Mesothelial cell of epicardium (in vitro differentiated cells): ENCODE measurements at places on chromosomes 2 and 18. TPM values are rescaled to one million over a fixed set of nuclear protein-coding genes. Genes with fewer than 3 reads are reported as not detected.
A peak's percentile ranks its signal among the peaks of the same experiment; 100 is the strongest.

DNA sequence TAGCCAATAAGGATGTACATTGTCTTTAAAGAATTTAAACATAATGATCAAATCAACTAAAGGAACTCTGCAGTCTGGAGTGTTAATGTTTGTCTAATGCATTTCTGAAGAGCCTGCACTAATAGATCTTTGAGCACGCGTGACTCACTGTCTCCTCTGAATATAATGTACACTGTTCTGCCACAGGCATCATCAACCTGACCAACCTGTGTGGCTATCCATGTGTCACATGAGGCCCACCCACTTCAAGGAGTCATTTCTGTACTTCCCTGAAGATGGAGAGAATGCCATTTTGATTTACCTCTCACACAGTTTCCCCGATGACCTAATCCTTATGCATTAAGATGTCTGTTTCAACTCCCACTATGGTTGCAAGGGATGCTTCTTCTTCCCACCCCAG lies 434.0 kb upstream of the SPHKAP start:
- DNase-seq = no peak
- H3K27me3 ChIP-seq = peaks cover 1% of the 10 kb centered on the region
- H3K27ac ChIP-seq = no peak overlapping the region
- H3K4me1 ChIP-seq = no peaks in the 10 kb centered on the region
- no peak overlapping the region for H3K4me3 ChIP-seq

DNA sequence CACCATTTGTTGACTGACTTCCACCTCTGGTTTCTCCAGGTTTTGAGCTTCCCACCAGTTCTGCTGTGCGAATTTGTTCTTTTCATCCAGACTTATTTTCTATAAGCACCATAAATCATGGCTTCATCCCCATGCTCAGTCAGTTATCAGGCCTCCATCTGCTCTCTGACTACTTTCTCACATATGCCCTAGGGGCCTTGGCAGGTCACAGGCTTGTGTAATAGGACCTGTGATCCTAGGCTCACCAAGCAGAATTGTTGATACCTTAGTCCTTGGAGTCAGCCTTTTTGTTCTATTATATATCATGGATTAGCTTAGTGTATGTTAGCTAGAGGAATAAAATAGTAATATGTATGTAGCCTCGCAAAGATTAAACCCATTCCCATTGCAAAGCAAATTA lies 284.2 kb upstream of the TANK start:
- no peaks in the 10 kb centered on the region for H3K27me3 ChIP-seq
- DNase-seq = no peak
- H3K4me1 ChIP-seq = peaks cover 6% of the 10 kb centered on the region
- no peak overlapping the region for H3K27ac ChIP-seq

DNA sequence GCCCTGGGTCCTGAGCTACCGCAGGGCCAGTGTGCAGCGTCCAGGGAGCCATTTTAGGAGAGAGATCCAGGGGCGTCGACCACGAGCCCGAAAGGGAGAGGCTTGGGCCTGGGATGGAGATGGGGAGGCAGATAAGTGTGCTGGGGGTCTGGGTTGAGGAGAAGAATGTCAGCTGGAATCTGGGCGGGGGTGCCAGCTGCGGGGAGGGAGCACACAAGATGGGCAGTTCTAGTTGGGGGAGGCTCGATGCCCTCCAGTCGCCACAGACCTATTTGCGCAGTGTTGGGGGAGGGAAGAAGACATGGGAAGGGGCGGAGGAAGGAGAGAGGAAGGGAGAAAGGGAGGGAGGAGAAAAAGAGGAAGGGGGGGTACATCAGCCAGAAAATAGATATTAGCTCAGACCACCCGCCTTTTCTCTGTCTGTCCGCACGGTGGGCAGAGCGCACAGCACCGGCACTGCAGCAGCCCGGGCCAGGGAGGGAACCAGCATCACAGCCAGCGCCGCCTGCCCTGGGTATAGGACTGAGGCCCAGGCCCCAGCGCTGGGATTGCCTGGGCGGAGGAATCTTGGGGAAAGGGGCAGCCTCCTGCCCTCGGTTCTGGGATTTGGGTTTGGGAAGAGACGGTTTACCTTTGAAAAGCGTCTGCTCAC lies 1.9 kb upstream of the HOXD11 start:
- peaks cover 90% of the 10 kb centered on the region for H3K27me3 ChIP-seq
- H3K36me3 ChIP-seq = no peaks in the 10 kb centered on the region
- peaks cover 21% of the 10 kb centered on the region for H3K4me1 ChIP-seq
- H3K4me3 ChIP-seq = peak overlapping the region; percentile 59
- peak; percentile 40 for DNase-seq

- H3K4me1 ChIP-seq = no peaks in the 10 kb centered on the region
- no peak overlapping the region for H3K4me3 ChIP-seq
- no peaks in the 10 kb centered on the region for H3K27me3 ChIP-seq
- H3K27ac ChIP-seq = no peak overlapping the region
- DNase-seq = no peak
These were observed 18.7 kb upstream of the NEMP2 start for GRCh38 chr2:190553254-190553653.

- no peak overlapping the region for H3K4me3 ChIP-seq
- peaks cover 5% of the 10 kb centered on the region for H3K4me1 ChIP-seq
- H3K36me3 ChIP-seq = no peaks in the 10 kb centered on the region
- H3K27ac ChIP-seq = no peak overlapping the region
- DNase-seq = no peak
These were observed 1.8 kb downstream of the NEU2 start for GRCh38 chr2:233034091-233034882.

TSGA10 gene
- total RNA-seq = 10.5 to 11.3 TPM (median 11.3 TPM) in 3 replicates

GRCh38 chr2:11688222-11689069 lies 18.5 kb upstream of the NTSR2 start:
- DNase-seq = peak; percentile 86
- H3K4me3 ChIP-seq = peak overlapping the region; percentile 38
- H3K36me3 ChIP-seq = no peaks in the 10 kb centered on the region
- peaks cover 49% of the 10 kb centered on the region for H3K27me3 ChIP-seq
- peaks cover 13% of the 10 kb centered on the region for H3K4me1 ChIP-seq
- peak overlapping the region; percentile 32 for H3K27ac ChIP-seq

- no peaks in the 10 kb centered on the region for H3K4me1 ChIP-seq
- no peak for DNase-seq
- H3K4me3 ChIP-seq = no peak overlapping the region
- no peak overlapping the region for H3K27ac ChIP-seq
These were observed 34.6 kb upstream of the CAB39 start for GRCh38 chr2:230678018-230678417.

CCDC85A gene
- total RNA-seq = 1.8 to 2.2 TPM (median 1.9 TPM) in 3 replicates

CCBE1 gene
- total RNA-seq = 68.0 to 80.6 TPM (median 71.1 TPM) in 3 replicates

- no peaks in the 10 kb centered on the region for H3K36me3 ChIP-seq
- H3K4me3 ChIP-seq = no peak overlapping the region
- H3K4me1 ChIP-seq = no peaks in the 10 kb centered on the region
- H3K27me3 ChIP-seq = peaks cover 2% of the 10 kb centered on the region
- no peak for DNase-seq
These were observed 36.6 kb upstream of the NDUFV2 start for GRCh38 chr18:9065864-9066263.

DNA sequence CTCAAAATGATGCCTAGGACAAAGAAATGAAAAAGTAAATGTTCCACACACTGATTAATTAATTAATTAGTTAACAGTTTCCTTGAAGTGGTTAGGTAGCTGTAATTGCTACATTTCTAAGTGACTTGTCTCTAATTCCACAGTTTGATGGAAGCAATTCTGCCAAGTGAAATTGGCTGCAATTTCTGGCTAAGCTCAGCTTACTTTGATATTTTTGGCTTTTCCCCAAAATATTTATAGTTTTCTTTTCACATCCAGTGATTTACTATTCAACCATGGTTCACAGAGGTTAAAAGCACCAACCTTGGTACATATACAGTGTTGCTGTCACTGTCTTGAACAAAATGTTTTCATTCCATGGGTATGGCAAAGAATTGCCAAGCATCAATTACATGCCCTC lies 459.5 kb upstream of the CDH20 start:
- H3K4me3 ChIP-seq = no peak overlapping the region
- no peaks in the 10 kb centered on the region for H3K4me1 ChIP-seq
- peaks cover 27% of the 10 kb centered on the region for H3K27me3 ChIP-seq
- DNase-seq = no peak
- H3K27ac ChIP-seq = no peak overlapping the region

DNA sequence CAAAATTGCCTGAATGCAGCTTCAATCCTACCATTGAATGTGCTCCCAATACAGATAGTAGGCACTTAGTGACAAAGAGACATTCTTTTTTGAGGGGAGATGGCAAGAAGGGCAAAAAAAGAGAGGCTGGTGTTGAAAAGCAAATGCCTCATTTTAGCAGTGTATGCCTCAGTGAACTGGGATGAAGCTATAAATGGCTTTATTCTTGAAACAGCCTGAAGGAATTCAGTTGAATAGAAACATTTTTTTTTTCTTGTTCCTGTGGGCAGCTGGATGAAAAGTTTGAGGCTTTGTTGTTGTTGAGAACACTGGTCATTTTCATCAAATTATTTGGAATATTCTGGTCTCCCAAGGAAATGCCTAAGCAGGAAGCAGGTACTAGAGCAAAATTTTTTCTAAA lies 228.9 kb downstream of the RNF144A start:
- no peak overlapping the region for H3K4me3 ChIP-seq
- no peaks in the 10 kb centered on the region for H3K4me1 ChIP-seq
- DNase-seq = no peak
- peaks cover 4% of the 10 kb centered on the region for H3K36me3 ChIP-seq
- peaks cover 1% of the 10 kb centered on the region for H3K27me3 ChIP-seq

COL5A2 gene
- 438 to 472 TPM (median 459 TPM) in 3 replicates for total RNA-seq

GPR39 gene
- total RNA-seq = 0.07 to 0.47 TPM (median 0.31 TPM) in 3 replicates

GRCh38 chr2:173210270-173211196 lies 134.9 kb downstream of the MAP3K20 start:
- H3K27ac ChIP-seq = peak overlapping the region; percentile 73
- peaks cover 33% of the 10 kb centered on the region for H3K4me1 ChIP-seq
- H3K36me3 ChIP-seq = peaks cover 4% of the 10 kb centered on the region
- H3K27me3 ChIP-seq = no peaks in the 10 kb centered on the region

ACMSD gene
- not detected in 3 replicates for total RNA-seq

DNA sequence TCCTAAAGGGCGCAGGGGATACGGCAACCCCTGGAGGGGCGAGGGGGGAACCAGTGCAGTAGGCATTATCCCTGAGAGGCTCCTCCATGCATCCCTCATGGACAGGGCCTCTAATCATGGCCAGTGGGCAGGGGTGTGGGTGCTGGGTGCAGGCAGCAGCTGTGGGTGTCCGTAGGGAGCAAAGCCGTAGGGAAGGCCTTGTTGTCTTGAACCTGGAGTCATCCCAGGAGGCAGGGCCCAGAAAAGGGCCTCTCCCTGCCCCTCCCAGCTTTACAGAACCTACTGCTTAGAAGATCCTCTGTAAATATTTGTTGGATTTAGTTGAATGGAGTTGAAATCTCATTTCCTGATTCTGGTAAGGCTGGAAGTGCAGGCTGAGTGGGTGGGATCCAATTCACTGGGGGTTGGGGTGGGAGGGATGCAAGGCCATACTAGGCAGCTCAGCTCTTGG lies 207.0 kb upstream of the HAAO start:
- H3K27me3 ChIP-seq = no peaks in the 10 kb centered on the region
- H3K4me3 ChIP-seq = no peak overlapping the region
- no peaks in the 10 kb centered on the region for H3K36me3 ChIP-seq
- DNase-seq = no peak
- peaks cover under 1% of the 10 kb centered on the region for H3K4me1 ChIP-seq
- no peak overlapping the region for H3K27ac ChIP-seq

- H3K27me3 ChIP-seq = no peaks in the 10 kb centered on the region
- H3K27ac ChIP-seq = peak overlapping the region; percentile 100
- peaks cover 10% of the 10 kb centered on the region for H3K36me3 ChIP-seq
- peak; percentile 11 for DNase-seq
These were observed 153.7 kb downstream of the DDX1 start for GRCh38 chr2:15745350-15745749.

LYPD6B gene
- total RNA-seq = 27.2 to 30.6 TPM (median 28.8 TPM) in 3 replicates

NOL4 gene
- 1.4 to 2.6 TPM (median 2.6 TPM) in 3 replicates for total RNA-seq

DNA sequence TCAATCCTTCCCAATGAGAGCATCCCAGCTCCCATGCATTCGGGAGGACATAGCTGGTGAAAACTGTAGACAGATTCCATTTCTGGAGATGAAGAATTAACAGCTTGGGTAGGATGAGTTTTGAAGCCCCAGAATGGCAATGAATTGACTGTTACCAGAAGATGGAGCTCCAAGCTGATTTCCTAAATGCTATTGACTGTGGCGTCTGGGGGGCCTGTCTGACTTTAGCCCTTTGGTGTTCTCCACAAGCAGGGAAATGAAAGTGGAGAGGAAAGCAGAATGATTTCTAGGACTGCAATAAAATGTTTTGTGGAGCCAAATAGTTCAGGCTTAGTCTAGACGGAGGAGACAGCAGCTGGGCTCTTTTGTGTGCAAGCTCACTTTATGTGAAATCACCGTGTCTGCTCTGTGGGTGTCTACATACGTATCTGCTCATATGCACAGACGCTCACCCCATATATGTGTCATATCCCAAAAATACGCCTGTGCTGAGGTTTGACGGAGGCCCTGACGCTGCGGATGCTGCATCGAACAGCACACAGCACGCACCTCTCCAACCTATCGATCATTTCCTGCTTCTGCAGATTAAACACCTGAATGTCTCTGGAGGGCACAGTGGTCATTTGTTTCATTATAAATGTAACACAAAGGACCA lies 166.4 kb upstream of the PXDN start:
- no peak for DNase-seq
- H3K36me3 ChIP-seq = no peaks in the 10 kb centered on the region
- H3K27ac ChIP-seq = peak overlapping the region; percentile 60
- peaks cover 13% of the 10 kb centered on the region for H3K4me1 ChIP-seq

- no peak overlapping the region for H3K4me3 ChIP-seq
- H3K27me3 ChIP-seq = no peaks in the 10 kb centered on the region
- no peak for DNase-seq
- no peaks in the 10 kb centered on the region for H3K36me3 ChIP-seq
These were observed 442.7 kb upstream of the MEIS1 start for GRCh38 chr2:65992198-65992554.

CERS6 gene
- 66.1 to 67.4 TPM (median 66.5 TPM) in 3 replicates for total RNA-seq

- peaks cover 30% of the 10 kb centered on the region for H3K4me1 ChIP-seq
- H3K27me3 ChIP-seq = peaks cover 20% of the 10 kb centered on the region
- no peaks in the 10 kb centered on the region for H3K36me3 ChIP-seq
- no peak for DNase-seq
- H3K4me3 ChIP-seq = peak overlapping the region; percentile 81
- peak overlapping the region; percentile 93 for H3K27ac ChIP-seq
These were observed 1.6 kb downstream of the EPC2 start for GRCh38 chr2:148646231-148646559.

SMYD1 gene
- not detected in 3 replicates for total RNA-seq

- H3K4me3 ChIP-seq = no peak overlapping the region
- no peaks in the 10 kb centered on the region for H3K36me3 ChIP-seq
- no peak overlapping the region for H3K27ac ChIP-seq
- peaks cover 2% of the 10 kb centered on the region for H3K27me3 ChIP-seq
- H3K4me1 ChIP-seq = peaks cover 53% of the 10 kb centered on the region
- DNase-seq = no peak
These were observed 69.3 kb downstream of the MRO start for GRCh38 chr18:50750546-50750945.

DNA sequence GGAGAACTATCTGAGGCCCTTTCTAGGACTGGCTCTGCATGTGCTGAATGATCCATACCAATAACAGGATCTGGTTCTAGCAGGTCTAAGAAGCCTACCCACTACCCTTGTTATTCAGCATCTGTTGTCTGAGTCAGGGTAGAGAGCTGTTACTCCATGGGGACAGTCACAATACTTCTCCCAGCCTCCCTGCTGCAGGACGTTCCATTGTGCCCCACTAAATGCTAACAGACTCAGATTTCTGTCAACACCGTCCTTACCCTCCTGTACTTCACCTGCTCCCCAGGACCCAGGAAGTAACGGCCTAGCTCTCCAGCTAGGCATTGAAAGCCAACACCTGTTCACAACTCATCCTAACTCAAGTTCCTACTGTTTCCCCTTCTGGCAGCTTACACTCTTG lies 719.7 kb upstream of the ID2 start:
- no peak for DNase-seq
- no peaks in the 10 kb centered on the region for H3K36me3 ChIP-seq
- no peaks in the 10 kb centered on the region for H3K27me3 ChIP-seq
- H3K4me3 ChIP-seq = no peak overlapping the region
- peaks cover 10% of the 10 kb centered on the region for H3K4me1 ChIP-seq

TRIB2 gene
- total RNA-seq = 21.1 to 25.4 TPM (median 23.7 TPM) in 3 replicates

POTEJ gene
- not detected in 3 replicates for total RNA-seq

DPP4 gene
- 7.2 to 8.2 TPM (median 7.6 TPM) in 3 replicates for total RNA-seq

PTPN2 gene
- total RNA-seq = 37.0 to 38.7 TPM (median 38.1 TPM) in 3 replicates
